COR-L47 (cell line): ENCODE measurements at places on chromosomes 11 and 22.
A peak's percentile ranks its signal among the peaks of the same experiment; 100 is the strongest.

- DNase-seq = no peak
Measured at GRCh38 chr11:35006389-35007128, 90.1 kb downstream of the PDHX start.

GRCh38 chr11:75413864-75414263 lies 14.5 kb downstream of the RPS3 start:
- no peak for DNase-seq

DNA sequence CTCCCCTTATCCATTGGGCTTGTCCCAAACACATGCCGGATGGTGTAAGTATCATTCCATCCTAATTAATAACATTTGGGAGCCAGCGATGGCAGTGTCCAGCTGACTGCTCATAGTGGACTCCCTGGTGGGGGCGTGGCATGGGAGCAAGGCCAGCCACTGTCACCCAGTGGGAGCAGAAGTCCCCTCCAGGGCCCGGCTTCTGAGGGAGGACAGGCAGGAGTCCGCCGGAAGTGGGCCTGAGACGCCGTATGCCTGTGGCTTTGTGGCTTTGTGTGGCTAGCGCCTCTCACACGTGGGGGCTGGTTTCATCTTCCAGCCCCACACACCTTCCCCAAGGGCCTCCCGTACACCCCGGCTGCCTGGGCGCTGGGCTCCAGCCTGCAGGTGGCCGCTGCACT lies 124.5 kb downstream of the KCNQ1 start:
- DNase-seq = no peak

DNA sequence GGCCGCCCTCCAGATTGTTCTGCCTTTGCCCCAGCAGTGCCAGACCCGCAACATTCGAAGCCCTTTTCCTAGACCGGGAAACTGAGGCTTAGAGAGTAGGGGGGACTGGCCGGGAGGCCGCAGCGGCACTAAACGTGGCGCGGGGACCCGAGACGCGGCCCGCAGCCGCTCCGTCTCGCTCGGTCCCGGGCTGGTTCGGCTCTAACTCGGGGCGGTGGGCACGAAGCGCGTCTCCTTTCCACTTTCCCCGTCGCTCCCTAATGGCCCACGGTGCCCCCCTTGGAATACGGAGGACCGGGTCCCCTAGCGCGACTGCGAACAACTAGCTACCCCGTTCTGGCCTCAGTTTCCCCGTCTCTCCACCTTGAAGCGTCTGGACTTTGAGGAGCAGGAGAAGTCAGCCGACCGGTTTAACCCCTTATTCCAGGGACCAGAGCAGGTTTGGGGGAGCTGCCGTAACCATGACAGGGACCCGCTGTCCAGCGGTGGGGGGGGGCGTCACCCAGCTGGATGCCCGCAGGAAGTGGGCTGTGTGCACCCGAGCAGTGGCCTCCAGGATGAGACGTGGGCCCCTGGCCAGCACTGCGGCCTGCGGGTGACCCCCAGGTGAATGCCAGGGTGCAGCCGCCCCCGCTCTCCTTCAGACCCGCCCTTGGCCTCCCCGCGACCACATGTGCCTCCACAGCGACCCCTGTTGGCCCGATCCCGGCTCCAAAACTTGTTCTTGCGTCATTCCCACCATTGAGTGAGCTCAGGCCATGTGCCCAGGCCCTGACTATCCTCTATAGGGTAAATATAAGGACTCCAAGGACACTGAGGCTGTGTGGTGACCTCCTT lies 1.1 kb downstream of the CDC42EP1 start:
- DNase-seq = peak; percentile 30

DNA sequence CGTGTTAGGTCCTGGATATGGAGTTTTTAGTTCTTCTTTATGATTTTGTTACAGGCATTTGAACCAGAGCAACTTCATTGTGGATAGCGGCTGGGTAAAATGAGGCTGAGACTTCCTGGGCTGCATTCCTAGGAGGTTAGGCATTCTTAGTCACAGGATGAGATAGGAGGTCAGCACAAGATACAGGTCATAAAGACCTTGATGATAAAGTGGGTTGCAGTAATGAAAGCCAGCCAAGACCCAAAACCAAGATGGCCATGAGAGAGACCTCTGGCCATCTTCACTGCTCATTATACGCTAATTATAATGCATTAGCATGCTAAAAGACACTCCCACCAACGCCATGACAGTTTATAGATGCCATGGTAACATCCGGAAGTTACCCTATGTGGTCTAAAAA lies 23.4 kb upstream of the CLMP start:
- DNase-seq = no peak
